ENCODE measurements at places on chromosomes 7 and 10.

DNA sequence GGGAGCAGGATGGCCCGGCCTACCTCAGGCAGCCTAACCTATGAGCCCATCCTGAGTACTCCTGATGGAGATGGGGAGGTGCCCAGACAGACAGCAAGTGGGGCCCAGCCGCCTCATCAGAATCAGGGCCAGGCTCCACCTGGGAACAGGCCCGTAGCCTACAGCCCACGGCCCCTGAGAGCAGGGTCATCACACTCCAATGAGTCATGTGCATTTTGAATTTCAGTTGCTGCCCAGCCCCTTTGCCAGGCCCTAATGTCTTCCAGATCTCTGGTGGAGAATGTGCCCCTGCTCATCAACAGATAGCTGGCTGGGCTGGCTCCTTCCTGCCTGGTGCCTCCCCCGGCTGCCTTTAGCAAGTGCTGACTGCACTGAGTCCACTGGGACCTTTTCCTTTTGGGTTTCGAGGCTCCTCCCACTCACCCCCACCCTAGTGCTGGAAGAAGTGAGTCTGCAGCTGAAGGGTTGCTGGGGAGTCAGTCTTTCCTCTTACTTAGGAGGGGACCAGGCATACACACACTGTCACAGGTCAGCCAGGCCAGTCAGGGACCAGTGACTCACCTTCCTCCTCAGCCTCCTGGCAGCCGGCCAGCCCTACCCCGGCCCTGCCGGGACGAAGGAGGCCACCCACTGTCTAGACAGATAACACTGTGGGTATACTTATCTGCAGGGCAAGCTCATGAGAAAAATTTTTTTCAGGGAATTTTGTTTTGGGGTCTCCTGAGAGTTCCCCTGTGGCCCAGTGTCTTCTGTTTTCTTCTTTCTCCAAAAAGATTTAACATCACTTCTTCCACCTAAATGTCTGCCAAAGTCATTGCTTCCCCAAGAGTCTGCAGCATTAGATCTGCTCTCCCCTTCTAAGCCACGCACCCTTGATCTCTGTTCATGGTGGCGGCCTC is 9.1 kb upstream of the ASIC3 start:
- DNase-seq = peak; percentile 92

- no peak for DNase-seq
Observed at GRCh38 chr10:107553470-107553869, 389.0 kb upstream of the SORCS1 start.

DNA sequence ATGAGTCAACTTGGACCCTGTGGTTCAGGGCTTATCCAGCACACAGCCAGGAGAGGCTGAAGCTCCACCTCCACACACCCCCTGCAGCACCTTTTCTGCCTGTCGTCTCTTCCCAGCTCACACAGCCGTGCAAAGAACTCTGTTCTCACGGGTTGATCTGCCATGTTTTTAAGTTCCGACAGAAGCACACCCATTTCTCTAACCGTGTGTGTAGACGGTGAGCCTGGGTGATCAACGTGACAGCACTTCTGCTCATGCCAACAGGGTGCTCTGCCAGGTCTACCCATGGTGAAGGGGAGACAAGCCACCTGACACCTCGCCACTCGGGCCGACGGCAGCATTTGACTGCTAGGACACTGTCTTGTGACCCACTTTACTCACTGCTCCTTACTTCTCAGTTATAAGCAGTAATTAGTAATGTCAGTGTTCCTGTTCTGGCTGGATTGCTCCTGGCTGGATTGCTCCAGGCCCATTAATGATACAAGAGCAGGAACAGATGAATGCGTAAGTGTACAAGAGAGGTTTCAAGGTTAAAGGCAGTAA is 90.5 kb downstream of the RNF216 start:
- no peak for DNase-seq

DNA sequence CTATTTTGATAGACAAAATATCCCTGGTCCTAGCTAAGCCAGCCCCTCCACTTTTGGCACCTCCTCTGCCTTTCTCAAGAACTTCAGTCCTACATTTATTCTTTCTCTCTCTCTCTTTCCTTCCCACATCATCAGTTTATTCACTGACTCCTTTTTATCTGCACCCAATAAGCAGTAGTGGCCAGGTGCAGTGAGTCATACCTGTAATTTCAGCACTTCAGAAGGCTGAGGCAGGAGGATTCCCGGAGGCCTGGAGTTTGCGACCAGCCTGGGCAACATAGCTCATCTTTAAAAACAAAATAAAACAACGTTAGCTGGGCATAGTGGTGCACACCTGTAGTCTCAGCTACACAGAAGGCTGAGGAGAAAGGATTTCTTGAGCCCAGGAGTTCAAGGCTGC is 19.4 kb upstream of the NRP1 start:
- no peak for DNase-seq

- peak; percentile 67 for DNase-seq
Observed at GRCh38 chr10:59830601-59831259, 75.6 kb downstream of the CCDC6 start.

GRCh38 chr7:116999311-116999710 is 46.0 kb downstream of the ST7 start:
- DNase-seq = no peak

DNA sequence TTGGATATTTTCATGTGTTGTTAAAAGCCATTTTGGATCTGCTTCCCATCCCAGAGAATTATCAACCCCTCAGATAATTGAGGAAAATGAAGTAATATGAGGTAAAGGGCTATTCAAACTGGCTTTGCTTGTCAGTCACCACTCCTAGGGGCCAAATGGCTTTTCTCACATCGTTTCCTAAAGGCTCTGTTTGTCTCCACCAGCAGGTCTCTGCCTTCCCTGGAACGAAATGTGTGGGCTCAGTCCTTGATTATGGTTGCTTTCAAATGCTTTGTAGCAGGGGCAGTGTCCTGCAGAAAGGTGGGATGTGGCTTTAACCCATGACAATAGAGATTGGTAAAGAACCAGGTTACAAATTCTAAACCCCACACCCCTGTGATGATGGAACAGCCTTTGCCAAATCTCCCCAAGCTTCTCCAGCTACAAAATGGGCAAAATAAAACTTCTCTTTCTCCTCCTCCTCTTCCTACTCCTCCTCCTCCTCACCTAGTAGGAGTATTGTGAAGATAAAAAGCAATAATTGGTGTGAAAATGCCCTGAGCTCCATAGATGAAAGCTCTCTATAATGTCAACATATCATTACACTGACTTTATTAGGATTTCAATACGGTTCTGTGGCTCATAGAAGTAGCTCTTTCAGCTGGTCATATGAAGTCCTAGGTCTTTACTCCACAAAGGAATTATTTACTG is 127.6 kb downstream of the CHN2 start:
- no peak for DNase-seq

DNA sequence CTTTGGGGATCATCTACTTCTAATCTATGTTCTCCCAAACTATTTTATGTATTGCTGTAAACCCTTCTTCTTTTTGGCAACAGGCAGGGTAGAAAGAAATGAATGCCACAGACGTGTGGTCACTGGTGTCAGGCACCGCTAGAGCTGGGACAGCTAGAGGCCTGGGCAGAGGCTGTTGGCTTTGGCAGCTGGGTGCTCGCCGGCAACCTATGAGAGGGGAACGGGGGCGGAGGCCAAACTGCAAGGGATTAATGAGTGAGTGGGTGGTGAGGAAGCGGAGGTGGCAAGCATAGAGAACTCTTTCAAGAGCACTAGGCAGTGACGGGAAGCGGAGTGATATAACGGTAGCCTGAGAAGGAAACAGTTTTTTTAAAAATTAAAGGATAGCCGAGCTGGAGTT is 78.5 kb downstream of the CREB5 start:
- DNase-seq = no peak

DNA sequence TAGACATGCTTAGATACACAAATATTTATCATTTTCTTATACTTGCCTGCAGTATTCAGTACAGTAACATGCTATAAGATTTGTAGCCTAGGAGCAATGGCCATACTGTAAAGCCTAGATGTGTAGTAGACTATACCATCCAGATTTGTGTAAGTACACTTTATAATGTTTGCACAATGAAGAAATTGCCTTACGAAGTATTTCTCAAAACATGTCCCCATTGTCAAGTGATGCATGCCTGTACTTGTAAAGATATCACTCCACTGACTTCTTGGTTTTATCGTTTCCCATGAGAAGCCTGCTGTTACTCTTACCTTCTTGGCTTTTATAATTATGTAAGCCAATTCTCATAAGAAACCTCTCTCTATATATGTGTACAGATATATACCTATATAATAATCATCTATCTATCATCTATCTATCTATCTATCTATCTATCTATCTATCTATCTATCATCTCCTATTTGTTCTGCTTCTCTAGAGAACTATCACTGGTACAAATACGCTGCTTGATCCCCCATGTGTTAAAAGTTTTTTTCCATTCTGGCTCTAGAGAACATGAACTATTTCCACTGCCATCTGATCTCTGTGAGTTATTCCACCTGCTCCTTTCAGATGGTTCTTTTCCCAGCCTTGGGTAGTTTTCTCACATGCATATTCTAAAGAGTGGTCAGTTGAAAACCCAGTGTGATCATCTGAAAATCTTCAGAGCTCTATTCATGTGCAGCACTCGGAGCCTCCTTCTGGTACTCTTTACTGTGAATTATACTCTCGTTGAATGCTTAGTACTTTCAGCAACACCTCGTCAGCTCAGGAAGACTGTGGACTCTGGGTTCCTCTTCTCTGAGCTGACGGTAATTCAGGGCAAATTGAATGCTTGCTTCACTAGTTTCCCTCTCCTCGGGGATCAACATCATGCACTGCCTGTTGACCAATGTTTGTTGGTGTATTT is 14.5 kb upstream of the VCL start:
- no peak for DNase-seq

Measured in hepatocyte (in vitro differentiated cells).